Kidney (tissue), 22 donors: ENCODE measurements at places on chromosomes 6 and 20.

DNA sequence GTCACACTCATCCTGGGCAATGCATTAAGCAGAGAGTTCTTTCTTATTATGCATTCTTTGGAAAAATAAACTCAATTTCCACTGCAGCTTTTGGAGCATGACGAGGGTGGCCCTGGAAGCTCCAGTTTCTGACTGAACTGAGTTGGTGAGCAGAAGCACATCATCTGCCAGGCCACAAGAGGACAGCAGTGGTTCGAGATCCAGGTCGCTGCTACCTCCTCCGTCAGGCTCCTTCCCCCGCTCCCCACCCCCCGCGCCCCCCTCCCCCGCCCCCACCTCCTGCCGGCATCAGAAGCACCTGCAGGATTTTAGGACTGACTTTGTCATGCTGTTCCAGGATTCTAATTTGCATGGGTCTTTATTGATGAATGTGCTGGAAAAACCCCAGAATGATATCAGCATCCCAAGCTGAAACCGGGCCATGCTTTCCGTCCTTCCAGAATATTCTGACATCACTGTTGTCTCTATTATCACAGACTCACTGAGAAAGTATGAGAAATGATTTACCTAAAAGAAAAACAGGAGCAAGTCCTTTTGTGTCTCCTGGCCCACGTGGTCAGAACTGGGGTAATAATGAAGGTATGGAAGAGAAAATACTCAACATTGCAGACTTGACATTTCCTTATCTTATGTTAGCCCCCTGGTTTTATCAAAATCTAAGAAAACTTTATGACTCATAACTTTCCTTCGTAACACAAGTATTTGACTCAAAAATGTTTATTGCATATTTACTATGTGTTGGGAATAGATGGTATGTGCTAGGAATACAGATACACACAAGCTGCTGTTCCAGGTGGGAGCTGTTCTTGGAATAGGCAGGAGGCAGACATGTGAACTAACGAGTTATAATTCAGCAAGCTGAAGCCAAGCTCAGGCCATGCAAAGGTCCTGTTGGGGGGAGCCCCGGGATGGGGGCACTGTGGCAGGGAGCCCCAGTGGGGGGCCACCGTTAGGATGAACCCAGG lies 220.2 kb upstream of the EXOC2 start:
- no peak for DNase-seq

GRCh38 chr6:108677894-108678293 lies 117.2 kb downstream of the FOXO3 start:
- DNase-seq = no peak

DNA sequence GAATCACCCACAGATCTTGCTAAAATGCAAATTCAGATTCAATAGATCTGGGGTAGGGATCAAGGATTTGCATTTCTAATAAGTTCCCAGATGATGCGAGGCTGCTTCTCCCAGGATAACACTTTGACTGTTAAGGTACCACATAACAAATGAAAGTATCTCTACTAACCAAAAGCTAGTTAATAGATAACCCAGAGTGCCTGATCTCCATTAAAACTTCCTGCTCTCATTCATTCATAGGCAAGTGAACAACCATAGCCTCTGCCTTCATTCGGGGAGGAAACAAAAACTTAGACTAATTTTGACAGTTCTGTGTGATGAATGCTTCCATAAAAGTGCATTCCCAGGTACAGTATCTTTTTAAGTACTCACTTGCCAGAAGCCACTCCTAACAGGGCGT lies 265.6 kb upstream of the BTBD3 start:
- DNase-seq = peak; percentile 10

GRCh38 chr6:70285201-70285600 lies 17.7 kb downstream of the COL9A1 start:
- DNase-seq = no peak

GRCh38 chr6:1630771-1631217 lies 21.1 kb downstream of the FOXC1 start:
- peak; percentile 78 for DNase-seq

DNA sequence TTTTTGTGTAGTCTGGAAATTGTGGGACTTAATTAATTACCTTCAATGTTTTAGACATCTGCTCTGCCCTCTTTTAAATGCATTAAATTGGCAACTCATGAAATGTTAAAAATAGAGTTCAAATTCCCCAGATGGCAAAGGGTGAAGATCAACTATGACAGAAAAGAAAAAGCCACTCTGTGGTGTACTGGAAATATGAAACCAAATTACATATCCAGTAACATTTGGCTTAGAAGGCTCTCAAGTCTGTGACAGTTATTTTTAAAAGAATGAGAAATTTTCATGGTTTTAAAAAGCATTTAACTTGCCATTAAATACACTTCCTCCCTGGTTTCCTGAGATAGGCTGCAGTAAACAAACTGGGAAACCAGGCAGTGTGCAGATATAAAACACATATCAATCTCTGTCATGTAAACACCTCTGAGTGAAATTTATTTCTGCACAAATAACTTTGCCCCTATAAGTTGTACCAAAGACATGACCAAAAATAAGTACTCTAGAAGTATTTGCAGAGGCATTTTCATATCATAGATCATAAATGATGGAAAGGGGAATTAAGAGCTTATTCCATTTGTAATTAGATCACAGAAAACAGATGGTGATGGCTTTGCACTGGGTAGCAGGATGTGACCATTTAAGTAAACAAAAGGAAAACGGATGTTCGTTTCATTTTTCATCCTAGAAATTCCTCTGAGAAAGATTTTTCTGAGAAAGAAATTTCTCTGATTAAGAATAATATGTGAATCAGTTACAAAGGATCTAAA lies 360.1 kb downstream of the SAMD5 start:
- DNase-seq = no peak

DNA sequence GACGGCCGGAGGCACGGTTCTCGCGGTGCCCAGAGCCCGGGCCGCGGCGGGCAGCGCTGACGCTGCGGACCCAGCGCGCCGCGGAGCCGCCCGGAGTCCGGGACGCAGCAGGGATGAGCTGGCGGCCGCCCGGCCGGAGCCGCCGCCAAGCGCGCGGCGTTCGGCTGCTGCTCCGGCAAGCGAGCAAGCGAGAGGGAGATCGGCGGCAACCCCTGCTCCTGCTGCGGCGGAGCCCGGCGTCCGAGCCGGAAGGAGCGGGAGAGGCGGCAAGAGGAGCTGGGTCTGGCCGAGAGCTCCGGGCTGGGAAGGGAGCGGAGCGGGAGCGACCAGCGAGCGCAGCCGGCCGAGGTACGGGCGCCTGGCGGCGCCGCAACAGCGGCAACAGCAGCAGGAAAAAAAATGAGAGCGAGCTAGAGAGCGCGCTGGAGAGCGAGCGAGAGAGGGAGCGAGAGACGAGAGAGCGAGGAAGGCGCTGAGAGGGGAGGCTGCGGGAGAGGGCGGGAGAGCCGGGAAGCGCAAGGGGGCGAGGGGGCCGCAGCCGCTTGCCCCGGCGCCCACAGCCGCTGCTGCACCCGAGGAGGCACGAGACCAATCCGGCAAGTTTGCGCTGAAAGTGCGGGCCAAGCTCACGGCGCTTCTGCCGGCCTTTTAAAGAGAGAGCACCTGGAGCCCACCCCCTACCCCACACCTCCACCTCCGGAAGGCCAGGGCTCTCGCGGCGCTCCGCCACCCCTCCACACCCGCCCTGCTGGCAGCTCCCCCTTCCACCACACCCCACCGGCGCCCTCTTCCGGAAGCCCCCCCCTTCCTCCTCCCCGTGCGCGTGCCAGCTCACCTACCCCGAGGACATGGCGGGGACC lies 496 bp downstream of the GRM4 start:
- peak; percentile 86 for DNase-seq

- DNase-seq = no peak
Measured at GRCh38 chr6:63493557-63493956, 78.7 kb upstream of the LOC128125822 start.

DNA sequence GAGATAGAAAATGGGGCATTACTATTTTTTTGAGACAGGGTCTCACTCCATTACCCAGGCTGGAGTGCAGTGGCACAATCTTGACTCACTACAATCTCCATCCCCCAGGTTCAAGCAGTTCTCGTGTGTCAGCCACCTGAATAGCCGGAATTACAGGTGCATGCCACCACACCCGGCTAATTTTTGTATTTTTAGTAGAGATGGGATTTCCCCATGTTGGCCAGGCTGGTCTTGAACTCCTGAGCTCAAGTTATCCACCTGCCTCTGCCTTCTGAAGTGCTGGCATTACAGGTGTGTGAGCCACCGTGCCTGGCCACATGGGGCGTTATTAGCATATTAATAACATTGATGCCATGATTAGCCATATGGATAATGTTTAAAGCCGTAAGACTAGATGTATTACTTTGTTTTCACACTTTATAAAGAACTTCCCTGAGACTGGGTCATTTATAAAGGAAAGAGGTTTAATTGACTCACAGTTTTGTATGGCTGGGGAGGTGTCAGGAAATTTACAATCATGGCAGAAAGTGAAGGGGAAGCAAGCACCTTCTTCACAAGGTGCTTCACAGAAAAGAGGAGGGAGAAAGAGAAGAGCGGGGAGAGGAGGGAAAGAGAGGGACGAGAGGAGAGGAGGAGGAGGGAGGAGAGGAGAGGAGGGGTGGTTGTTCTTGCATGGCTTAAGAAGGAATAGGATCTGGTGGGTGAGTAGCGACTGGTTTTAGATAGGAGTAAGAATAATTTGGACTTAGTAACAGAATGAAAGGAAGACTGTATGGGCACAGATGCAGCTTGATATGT lies 51.9 kb downstream of the MYO6 start:
- DNase-seq = no peak
